Activated CD4-positive, alpha-beta T cell treated with anti-CD3 and anti-CD28 coated beads for 1 hour (primary cell): ENCODE measurements at places on chromosomes 16 and 17.
A peak's percentile ranks its signal among the peaks of the same experiment; 100 is the strongest.

GRCh38 chr16:49280105-49280741 lies 1.4 kb downstream of the CBLN1 start:
- no peak for DNase-seq

GRCh38 chr17:32625971-32626370 lies 139.2 kb downstream of the CDK5R1 start:
- DNase-seq: no peak

GRCh38 chr16:21277927-21278706 lies at the start of gene CRYM:
Gene CRYM (minus strand): TSS chr16:21278290. CDS start chr16:21278251, 39 bp downstream.
- peak; percentile 11 for DNase-seq

GRCh38 chr16:31248344-31248743 lies 11.4 kb upstream of the ITGAM start:
- no peak for DNase-seq

- DNase-seq: peak; percentile 77
These were observed at the start of gene LUC7L for GRCh38 chr16:228852-229730. Gene LUC7L (minus strand): TSS chr16:229449. CDS start chr16:229339, 110 bp downstream.

DNA sequence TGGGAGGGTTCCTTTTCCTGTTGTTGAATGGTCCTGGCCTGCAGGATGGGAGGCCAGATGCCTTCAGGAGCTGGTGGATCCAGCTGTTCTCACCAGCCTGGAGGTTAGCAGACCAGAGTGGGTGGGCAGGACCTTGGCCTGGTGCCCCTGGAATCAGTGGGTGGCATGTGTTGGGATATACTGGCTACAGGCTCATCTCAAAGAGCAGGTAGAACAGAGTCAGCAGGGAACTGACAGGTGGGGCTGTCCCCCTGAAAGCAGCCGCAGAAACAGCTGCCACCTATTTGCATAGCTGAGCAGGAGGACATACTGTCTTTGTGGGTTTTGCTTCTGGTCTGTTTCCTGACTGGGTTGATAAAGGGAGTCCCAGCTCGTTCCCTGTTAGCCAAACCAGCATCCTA lies 144.1 kb downstream of the RAB11FIP4 start:
- DNase-seq: no peak

DNA sequence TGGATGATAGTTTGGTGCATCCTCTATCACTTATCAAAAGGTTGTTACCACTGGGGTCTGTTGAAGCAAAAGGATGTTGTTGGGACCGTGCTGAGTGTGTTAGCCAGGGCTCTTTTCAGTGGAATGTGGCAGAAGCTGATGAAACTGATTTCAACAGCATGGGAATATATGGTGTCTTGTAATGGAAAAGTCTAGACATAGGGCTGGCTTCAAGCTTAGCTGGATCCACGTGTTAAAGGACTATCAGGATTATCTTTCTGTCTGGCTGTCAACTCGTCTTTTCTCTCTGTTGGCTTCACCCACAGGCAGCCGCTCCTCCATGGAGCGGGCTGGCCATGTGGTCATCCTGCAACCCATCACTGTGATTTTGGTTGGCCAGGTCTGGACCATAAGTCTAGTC lies 8.7 kb downstream of the SNX29 start:
- DNase-seq: no peak

GRCh38 chr17:78234261-78234865 lies 2.9 kb downstream of the TMEM235 start:
- no peak for DNase-seq

GRCh38 chr17:81065500-81065899 lies 30.5 kb downstream of the BAIAP2 start:
- no peak for DNase-seq

GRCh38 chr17:71004413-71004812 lies 835.1 kb downstream of the KCNJ2 start:
- no peak for DNase-seq

DNA sequence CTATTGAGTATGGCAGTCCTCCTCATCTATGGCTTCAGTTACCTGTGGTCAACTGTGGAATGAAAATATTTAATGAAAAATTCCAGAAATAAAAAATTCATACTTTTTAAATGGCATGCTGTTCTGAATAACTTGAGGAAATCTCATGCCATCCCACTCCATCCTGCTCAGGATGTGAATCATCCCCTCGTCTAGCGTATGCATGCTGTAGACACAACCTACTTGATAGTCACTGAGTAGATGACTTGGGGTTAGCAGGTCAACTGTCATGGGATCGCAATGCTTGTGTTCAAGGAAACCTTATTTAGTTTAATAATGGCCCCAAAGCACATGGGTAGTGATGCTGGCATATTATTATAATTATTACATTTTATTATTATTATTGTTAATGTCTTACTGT lies 4.8 kb upstream of the VAC14 start:
- DNase-seq: no peak

DNA sequence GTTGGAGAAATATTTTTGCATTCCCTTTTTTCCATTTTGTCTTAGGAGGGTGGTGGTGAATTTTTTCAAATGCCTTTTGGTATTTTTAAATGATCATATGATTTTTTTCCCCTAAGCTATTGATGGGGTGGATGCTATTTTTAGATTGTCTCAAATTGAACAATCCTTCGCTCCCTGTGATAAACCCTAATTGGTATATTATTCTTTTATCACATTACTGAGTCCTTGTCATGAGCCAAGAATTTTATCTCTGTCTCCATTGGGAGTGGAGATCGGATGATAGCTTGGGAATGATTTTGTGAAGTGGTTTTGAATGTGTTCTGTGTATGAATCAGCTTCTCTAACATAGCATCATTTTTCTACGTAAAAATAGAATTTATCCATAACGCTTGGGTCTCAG lies 15.4 kb downstream of the NECAB2 start:
- DNase-seq: no peak

DNA sequence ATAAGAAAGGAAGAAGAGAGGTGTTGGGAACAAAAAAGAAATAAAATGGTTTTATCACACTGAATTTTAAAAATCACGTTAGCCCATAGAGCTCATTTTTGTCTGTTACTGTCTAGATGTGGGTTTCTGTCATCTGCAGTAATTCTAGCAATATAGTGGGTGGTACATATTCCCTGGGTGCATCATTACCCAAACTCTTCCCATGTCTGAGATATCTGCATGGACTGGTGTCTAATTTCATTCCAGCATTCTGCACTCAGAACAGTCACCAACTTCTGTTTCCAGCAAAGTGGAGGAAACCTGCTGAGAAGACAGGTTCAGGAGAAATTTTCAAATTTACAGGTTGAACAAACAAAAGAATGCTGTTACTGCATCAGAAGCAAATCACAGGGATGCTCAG lies 263.8 kb downstream of the CDH11 start:
- no peak for DNase-seq

DNA sequence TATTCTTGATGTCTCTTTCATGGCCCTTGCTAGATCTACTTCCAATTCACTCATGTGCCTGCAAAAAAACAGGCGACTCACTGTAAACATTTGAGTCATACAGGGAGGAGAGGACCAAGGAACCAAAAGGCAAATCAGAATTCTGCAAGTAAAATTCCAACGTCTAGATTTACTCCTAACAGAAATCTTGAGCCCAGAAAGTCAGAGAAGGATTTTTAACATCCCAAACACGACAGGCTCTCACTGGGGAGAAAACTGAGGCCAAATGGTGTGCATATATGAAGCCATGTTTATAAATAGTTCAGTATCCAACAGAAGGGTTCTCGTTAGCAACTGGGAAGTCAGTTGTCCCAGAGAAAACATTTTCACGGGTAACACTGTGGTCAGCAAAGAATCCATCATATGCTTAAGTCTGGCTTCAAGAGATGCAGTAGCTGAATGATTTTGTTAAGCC lies 40.1 kb downstream of the LITAF start:
- no peak for DNase-seq

GRCh38 chr16:24041834-24042631 lies 206.2 kb downstream of the PRKCB start:
- DNase-seq: peak; percentile 47

- no peak for DNase-seq
These were observed 1.5 kb downstream of the ATXN7L3 start for GRCh38 chr17:44197980-44198720.

DNA sequence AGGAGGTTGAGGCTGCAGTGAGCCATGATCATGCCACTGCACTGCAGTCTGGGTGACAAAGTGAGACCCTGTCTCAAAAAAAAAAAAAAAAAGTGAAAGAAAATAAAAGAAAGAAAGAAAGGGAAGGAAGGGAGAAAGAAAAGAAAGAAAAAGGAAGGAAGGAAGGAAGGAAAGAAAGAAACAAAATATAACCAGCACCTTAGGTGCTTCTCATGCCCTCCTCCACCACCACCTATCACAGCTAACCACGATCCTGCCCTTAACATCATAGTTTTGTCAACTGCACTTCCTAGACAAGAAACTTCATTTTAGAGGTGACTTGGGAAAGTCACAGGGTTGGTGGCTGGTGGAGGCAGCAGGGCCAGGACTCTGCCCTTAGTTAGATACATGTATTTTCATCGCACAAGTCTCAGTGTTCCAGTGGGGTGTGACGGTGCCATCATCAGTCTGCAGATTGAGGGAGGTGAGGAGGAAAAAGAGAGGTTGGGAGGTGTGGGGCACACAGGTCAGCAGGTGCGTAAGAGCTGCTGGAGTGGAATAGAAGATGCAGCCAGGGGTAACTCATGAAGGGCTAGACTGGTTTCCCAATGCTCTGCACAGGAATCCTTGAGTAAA lies 10.0 kb downstream of the SUPT4H1 start:
- DNase-seq: no peak

DNA sequence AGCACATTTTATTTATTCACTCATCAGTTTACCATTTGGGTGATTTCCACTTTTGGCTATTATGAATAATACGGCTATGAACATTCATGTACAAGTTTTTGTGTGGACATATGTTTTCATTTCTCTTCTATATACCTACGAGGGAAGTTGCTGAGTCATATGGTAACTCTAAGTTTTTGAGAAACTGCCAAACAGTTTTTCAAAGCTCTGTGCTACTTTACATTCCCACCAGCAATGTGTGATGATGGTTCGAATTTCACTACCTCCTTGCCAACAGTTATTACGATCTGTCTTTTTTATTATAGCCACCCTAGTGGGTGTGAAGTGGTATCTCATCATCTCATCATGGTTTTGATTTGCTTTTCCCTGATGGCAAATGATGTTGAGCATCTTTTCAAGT lies 63.7 kb upstream of the MRTFB start:
- DNase-seq: no peak

DNA sequence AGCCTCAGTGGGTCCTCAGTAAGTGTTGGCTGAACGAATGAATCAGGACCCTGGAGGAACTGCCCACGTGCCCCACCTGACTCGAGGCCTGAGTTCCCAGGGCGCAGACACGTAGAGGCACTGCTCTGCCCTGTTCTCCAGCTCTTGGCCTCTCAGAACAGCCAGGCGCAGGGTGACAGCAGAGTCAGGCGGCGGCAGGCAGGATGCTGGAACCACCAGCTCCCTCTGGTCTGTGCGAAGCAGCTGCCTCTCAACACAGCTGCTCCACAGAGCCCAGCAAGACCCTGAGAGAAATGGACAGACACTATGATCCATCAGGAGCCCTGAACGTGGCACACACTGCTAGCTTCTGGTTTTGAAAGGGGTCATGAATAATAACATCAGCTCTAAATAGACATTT lies 53.1 kb upstream of the BCO1 start:
- DNase-seq: no peak

- no peak for DNase-seq
These were observed 87.2 kb downstream of the TBC1D16 start for GRCh38 chr17:79948406-79948944.

- no peak for DNase-seq
These were observed 11.9 kb upstream of the DNASE1 start for GRCh38 chr16:3642397-3643094.

DNA sequence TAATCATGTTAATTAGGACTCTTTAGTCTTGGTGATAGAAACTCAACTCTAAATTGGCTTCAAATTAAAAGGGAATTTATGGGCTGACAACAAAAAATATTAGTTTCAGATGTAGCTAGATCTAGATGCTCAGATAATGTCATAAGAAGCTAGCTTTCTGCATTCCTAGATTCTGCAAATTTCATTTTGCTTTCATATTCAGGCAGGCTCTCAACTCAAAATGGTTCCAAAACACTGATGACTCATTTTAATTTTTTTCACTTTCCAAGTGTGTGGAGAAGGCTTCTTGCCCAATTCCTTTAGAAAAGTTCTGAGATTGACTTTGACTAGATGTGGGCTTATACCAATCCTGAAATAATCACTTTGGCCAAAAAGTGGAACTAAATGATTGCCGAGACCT lies 236.7 kb upstream of the GOT2 start:
- no peak for DNase-seq

DNA sequence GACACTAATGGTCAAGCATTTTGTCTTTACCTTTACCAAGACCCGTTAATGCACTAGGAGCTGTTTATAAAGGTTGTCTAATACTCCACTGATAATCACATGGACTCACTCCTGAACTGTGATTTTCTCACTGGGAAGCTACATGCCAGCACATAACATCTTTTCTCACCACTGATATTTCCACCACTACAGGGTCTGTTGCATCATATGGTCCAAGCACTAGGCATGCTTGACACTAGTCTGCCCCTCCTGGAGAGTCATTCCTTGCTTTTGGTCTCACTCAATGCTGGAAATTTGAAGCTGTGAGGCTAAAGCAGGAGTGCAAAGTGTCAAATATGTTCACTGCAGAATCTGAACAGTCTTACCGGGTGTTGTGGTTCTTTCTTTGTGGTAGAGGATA lies 1576.8 kb downstream of the CDH8 start:
- no peak for DNase-seq

GRCh38 chr17:74472890-74473289 lies 6.5 kb downstream of the CD300A start:
- no peak for DNase-seq

GRCh38 chr16:81706327-81707295 lies 72.5 kb upstream of the PLCG2 start:
- no peak for DNase-seq

DNA sequence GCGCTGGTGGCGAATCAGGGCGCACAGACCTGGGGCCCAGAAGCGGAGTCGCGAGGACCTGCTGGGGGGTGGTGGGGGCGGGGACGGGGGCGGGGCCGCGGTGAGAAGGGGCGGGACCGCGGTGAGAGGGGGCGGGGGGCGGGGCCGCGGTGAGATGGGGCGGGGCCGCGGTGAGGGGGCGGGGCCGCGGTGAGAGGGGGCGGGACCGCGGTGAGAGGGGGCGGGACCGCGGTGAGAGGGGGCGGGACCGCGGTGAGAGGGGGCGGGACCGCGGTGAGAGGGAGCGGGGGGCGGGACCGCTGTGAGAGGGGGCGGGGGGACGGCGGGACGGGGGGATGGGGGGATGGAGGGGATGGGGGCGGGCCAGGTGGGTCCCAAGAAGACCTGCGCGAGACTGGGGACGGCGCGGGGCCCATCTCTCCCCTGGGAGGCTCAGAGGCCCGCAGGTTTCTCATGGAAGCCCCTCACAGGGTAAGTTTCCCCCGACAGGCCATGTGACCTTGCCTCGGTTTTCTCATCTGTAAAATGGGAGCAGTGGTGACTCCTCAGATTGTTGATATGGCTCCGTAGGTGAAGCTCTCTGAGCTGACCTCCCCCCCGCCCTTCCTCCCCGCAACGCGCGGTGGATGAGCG lies 28.6 kb upstream of the DBNDD1 start:
- no peak for DNase-seq

GRCh38 chr17:70813355-70813930 lies 644.1 kb downstream of the KCNJ2 start:
- no peak for DNase-seq
